ENCODE measurements at places on chromosomes 2 and 18.

DNA sequence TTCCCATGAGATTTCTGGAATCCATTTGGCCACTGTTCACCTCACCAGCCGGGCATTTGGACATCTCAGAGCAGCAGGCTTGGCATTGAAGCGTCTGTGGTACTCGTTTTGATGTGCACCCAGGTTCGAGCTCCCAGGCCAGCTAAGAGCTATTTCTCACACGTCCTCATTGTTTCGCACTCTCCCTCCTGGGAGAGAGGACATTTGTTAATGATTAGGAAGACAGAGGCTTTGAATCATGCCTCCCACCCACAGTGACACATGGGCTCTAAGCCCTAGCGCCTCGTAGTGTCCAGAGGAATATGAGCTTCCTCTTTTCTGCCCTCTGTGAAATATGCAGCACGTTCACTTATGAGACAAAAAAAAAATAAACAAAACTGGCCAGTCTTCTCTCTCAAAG is 361.8 kb downstream of the RND3 start:
- DNase-seq: no peak

DNA sequence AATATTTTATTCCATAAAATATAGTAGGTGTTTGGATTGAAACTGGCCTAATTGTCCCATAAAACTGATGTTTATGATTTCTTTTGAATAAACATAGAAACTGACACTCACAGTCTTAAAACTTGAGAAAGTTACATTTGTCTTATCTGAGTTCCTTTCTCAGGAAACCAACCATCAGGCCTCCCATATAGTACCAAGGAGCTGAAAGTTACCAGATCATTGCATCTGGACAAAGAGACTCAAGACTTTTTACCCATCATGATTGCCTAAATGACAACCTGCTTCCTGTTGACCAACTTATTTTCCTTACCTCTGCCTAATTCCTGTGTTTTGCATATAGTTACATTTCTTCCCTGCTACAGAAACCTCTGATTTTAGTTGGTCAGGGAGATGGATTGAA is 137.0 kb upstream of the XPO1 start:
- no peak for DNase-seq

- no peak for DNase-seq
Measured at GRCh38 chr18:10265560-10266333, 188.7 kb upstream of the APCDD1 start.

GRCh38 chr2:140508756-140509155 is 1622.1 kb downstream of the LRP1B start:
- DNase-seq: no peak

DNA sequence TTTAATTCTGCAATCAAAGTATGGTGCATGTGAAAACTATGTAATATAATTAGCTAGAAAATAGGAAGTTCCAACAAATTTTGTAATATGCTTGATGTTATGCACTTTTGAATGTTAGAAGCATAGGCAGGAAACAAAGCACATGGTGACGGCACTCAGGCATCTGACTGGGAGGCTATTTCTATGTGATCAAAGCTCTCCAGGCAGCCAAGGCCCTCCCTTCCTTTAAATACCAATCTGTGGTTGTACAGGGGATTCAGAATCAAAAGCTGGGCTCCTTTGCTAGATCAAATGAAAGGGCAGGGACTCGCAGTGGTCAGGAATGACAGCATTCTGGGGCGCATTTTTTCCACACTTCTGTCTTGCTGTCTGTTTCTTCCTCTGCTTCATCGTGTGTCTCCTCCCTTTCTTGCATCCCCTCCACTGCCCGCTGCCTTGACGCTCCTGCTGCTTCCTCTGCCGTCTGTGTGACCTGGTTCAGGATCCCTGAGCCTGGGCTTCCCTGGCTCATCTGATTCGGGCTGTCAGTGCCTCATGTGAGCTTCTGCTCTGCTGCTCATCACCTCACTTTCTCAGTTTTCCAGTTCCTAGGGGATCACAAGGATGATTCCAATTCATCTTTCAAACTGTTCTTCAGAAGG is 30.9 kb downstream of the TMEM182 start:
- no peak for DNase-seq

DNA sequence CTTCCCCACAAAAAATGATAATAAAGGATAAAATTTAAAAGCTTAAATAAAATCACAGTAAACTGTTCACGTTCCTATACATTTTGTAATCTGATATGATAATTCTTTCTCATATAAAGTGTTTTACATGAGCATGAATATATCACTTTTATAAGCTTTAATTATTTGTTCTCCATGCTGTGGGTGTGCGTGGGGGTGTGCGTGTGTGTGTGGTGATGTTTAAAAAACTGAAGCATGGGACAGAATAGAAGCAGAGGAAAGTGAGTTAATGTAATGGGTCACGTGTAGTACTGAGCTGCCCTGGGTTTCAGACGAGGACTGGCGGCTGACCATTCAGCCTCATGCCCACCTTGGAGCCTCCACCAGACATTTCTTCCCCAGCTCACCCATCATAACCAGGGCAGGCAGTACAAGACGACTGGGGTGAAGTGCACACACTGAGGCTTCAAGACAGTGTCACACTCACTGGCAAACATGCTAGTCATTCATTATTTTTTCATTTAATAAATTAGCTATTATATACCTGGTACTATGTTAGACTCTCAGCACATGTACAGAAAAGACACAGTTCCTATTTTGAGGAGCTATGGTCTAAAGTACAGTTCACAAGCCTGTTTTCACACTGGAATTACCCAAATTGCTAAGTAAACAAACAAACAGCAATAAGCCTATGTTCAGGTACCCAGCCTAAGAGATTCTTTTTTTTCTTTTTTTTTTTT is 97.2 kb upstream of the LPIN2 start:
- DNase-seq: no peak

- no peak for DNase-seq
Measured at GRCh38 chr2:51484605-51485004, 452.7 kb upstream of the NRXN1 start.

GRCh38 chr2:200411831-200412230 is 98.0 kb downstream of the KCTD18 start:
- DNase-seq: no peak

GRCh38 chr2:229539628-229540027 is 174.7 kb downstream of the DNER start:
- no peak for DNase-seq

GRCh38 chr2:235390816-235391194 is 103.0 kb upstream of the AGAP1 start:
- no peak for DNase-seq

DNA sequence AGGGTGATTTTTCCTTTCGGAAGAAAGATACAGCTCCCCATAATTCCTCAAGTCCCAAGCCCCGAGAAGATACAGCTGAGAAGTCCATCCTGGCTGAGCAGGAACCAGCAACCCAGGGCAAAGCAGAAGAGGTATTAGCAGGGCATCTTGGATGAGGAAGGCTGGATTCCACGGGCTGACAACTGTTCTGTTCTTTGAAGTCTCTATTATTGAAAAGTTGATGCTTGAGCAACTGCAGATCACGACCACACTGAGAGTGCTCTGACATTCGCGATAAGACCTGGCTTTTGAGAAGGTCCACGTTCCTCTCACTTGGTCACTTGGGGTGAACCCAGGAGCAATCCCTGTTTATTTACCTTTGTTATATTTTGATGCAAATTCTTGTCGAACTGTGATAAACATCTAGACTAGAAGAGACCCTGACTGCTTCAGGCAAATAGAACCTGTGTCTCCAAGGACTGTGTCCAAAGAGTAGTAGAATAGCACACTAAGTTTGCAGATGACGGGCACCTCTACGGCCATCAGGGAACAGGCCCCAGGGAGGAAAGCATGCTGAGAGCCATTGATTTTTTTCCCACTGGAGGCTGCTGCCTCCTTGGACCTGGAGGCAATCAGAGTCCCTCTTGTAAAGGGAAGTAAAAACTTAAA is 133.1 kb downstream of the ARL4C start:
- no peak for DNase-seq

All from NCI-H510A (cell line).